ENCODE measurements at places on chromosomes 11 and 22.

- DNase-seq, result no peak
Measured at GRCh38 chr11:119585043-119585781, 143.8 kb downstream of the NECTIN1 start.

DNA sequence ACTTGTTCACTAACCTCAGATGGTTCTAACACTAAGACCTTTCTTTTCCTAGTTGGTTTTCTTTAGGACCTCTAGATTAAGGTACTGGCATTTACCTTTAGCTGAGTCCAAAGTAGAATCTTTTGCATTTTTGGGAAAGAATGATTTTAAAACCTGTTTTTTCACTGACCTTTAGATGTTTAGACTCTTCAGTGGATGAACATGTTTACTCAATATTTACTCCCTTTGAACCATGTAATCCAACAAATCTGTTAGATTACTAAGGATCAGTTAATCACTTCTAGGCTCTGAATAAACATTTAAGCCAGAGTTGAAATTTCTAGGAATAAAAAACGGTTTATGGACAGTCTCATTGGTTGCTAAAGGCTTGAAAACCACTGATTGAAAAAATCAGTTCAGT is 6.2 kb downstream of the TMEM135 start:
- DNase-seq, result no peak

DNA sequence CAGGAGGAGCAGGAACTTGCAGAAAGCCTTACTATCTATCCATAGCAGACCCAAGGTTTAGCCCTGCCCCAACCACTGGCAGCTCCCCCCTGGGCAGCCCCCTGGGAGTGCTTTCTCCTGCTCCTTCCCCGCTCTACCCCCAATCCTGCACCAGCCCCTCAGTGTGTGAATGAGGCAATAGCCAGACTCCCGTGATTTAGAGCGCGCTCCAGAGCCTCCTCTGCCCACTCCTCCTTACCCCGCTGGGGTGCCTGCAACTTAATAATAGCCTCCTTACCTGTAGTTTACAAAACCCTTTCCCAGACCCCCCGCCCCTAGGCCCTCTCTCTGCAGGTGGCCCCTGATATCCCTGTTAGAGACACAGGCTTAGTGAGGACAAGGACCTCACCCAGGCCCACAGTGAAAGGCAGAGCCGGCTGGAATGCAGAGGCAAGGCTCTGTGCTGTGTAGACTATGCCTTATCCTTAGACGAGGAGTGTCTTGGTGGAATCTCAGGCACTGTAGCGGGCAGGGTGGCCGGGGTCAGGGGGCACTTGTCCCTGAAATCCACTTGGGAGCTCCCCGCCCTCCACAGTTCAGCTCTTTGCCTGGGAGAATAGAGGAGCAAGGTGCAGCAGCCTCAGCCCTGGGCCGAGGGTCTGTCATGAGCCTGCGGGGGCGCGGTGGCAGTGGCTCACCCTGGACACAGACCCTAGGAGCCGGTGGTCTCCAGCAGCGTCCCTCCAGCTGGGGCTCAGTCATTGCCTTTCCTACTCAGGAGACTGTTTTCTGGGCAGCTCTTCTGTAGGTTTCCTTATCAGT is 4.3 kb upstream of the CARNS1 start:
- DNase-seq, result no peak

DNA sequence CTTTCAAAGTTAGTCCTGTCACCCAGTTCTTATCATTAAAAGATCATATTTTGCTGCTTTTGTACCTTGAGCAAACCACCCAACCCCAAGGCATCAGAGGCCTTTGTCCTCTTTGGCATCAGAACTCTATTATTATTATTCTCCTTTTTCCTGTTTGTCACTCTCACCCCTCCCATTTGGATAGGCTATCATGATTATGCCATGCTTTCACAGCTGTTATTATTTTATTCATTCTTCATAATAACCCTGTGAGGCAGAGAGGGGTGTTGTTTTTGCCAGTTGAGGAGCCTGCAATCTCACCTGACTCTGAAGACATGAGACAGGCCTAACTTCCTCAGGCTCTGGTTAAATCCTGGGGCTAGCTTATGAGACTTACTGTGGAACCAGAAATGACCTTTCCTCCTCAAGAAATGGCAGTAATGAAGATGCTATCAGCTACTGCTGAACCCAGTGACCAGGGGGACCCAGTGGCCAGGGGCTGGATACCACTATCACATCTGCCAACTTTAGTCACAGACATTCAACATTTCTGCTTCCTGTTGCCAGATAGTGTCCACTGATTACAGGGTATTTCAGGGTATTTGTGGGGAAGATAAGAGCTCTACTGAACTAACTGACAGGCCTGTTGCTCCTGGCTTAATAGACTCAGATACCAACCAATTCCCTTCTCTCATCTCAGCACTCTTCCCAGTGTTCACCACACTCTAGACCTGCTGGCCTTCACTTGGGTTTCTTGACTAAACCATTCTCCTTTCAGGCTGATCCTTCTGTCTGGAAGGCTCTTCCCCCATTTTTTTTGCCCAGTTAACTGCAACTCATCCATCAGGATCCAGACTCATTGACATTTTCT is 11.8 kb upstream of the SWAP70 start:
- DNase-seq, result no peak

DNA sequence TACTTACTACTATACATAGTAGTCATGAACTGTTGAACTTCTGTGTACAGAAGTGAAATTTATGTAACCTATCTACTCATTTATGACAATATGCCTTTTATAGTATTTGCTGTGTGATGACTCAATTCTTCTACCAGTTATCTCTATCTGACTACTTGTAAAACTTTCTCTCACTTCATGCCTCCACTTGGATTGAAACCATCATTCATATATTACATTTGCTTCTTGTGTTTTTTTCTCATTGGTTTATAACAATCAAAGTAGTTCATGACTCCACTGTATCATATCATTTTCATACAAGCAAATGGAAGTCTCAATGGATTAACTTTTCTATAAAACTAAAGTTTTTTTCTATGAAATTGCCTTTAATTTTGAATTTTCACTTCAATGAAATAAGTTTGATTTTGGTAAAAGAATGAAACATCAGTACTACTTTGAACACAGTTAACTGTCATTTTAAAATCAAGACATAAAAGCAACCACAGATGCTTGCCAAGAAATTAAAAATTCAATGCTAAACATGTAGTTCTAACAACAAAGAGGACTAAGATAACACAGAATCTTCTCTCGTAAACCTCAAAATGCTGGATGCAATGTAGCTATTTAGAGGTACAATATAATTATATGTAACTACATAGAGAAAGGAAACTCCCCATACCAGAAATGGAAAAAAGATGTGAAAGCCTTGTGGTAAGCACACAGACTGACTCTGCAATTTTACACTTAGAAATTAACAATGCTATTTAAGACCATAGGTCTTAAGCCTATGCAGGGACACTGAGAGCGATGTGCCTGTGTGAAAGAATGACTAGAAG is 27.6 kb upstream of the EXPH5 start:
- no peak for DNase-seq

- DNase-seq, result no peak
Measured at GRCh38 chr11:11480971-11481370, 127.9 kb upstream of the CSNK2A3 start.

GRCh38 chr11:339963-340362 is 19.3 kb upstream of the IFITM3 start:
- DNase-seq, result no peak

- no peak for DNase-seq
Measured at GRCh38 chr11:40186437-40187263, 1272.8 kb downstream of the LRRC4C start.

DNA sequence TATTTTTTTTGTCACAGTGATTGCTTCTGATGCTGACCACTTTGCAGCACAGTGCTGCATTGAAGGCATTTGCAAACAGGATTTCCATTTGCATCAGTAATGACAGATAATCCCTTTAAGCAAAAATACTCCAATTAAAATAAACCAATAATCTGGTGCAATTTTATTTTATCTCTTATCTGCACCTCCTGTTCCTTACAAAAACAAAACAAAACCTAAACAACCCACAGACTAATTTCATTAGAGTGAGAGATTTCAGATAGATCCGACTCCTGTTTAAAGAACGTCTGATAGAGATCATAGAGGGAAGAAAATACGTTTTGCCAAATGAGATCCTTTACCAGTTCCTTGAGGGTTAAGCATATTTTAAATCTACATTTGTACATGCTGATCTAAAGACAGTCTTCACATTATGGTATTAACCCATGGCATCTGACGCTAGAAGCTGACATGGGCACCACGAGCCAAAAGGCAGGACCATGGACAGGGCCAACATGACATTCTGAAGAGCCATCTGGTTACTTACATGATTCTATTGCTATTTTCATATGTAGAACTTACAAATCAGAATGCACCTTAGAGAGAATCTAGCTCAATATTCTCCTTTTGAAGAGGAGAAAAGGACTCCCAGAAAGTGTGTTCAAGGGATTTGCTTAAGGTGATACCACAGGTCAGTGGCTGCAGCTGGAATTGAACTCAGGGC is 286.2 kb upstream of the NARS2 start:
- DNase-seq, result no peak

DNA sequence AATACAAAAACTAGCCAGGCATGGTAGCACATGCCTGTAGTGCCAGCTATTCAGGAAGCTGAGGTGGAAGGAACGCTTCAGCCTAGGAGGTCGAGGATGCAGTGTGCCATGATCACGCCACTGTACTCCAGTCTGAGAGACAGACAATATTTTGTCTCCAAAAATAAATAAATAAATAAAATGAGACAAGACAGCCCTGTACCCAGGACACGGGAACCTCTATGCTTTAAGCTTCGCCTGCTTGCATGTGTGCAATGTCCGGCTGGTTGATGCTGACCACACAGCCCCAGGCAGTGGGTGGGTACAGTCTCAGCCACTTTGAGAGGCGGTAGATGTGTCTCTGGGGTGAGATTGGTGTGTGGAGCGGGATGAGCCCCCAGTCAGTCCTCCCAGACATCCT is 52.0 kb upstream of the MPEG1 start:
- DNase-seq, result no peak

- no peak for DNase-seq
Measured at GRCh38 chr22:46142548-46143490, 7.5 kb upstream of the PPARA start.

DNA sequence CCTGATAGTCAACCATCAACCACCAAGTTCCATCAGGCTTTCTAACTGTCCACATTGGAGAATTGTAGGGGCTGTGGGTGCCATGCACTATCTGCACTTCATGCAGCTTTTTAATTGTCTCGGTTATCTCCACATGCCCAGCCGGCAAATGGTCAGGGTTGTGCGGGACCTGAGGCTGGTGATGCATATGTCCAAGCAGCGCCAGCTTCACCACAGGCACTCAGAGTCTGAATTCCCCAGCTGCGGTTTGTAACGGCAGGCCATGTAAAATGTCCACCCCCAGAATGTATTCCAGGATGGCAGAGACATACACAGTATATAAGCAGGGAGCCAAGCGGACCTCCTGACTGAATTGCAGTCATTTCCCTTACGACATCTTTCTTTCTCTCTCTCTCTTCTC is 435.6 kb downstream of the DYNC2H1 start:
- no peak for DNase-seq

- no peak for DNase-seq
Measured at GRCh38 chr22:35664955-35665587, 16.8 kb downstream of the APOL6 start.

DNA sequence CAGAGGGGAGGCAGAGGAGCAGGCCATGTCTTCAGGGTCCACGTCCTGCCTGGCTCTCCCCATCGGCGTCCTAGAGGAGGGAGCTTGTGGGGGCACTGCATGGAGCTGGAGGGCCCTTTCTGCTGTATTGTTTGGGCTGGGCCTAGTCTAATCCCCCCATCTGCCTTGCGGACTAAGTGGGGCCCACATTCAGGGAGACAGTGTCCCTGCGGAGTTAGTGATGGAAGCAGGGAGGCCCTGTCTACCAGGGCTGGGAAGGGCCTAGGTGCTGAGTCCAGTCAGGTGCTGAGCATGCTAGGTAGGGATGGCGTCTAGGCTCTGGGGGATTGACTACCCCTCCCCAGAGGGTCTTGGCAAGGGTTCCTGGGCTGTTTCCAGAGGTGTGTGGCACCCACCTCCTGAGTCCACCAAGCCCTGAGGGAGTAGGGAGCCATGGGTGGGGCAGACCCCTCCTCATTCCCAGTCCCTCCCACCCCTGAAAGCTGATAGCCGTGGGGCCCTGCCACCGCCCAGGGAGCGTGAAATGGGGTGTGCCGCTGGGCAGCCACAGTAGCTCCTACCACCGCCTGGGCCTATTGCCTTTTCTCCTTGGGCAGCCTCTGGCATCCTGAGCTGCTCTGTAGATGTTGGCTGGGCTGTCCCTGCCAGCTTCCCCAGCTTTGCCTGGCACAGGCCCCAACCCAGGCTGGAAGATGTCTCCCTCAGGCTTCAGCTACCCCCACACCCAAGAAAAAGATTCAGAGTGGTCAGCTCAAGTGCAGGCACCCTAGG is 1.9 kb upstream of the POLD4 start:
- DNase-seq, result no peak

- DNase-seq, result no peak
Measured at GRCh38 chr11:124724979-124725718, 14.6 kb upstream of the NRGN start.

DNA sequence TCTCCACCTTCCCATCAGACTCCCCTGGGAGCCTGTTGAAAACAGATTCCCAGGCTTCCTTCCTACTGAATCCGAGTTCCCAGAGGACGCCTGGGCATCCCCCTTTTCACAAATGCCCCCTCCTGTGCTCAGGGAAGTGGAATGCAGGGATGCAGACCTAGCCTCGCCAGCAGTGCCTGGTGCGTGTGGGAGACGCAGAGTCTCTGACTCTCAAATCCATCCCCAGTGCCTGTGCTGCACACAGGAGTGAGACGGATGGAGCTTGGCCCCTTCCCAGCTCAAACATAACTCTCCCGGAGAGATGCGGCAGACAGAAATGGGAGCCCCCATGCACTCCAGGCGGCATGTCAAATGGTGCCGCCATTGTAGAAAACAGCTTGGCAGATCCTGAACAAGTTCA is 62.6 kb downstream of the CTTN start:
- no peak for DNase-seq
